ENCODE measurements at places on chromosomes 2 and 18.

DNA sequence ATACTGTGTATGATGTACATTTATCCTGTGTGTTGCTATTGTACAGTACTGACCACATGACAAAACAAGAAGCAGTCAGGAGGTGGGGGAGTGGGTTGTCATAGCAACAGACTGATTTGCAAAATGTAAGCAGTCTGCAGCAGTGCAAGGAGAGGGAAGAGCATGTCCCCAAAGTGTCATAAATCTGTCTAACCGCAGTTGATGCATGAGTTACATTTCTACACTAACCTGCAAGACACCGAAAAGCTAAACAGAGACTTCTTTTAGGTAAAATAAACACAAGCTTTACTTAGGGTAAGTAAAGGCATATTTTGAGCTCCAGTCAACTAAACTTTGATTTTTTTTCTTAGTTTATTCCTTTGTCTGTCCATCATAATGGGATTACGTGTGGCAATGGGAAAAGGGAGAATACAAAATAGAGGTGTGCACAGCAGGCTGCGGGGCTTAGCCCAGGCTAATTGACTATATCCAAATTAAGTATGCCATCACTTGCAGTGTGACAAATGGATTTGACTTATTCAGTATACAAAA, 134.5 kb downstream of the MEIS1 start:
- DNase-seq, result no peak

- DNase-seq, result no peak
Measured at GRCh38 chr2:48016225-48017019, 110.1 kb upstream of the FBXO11 start.

GRCh38 chr18:75057169-75057960, 151.6 kb downstream of the PTGR3 start:
- DNase-seq, result no peak

GRCh38 chr2:222907790-222908441, 47.1 kb downstream of the ACSL3 start:
- no peak for DNase-seq

GRCh38 chr18:33937270-33937816, 287.4 kb downstream of the NOL4 start:
- no peak for DNase-seq

DNA sequence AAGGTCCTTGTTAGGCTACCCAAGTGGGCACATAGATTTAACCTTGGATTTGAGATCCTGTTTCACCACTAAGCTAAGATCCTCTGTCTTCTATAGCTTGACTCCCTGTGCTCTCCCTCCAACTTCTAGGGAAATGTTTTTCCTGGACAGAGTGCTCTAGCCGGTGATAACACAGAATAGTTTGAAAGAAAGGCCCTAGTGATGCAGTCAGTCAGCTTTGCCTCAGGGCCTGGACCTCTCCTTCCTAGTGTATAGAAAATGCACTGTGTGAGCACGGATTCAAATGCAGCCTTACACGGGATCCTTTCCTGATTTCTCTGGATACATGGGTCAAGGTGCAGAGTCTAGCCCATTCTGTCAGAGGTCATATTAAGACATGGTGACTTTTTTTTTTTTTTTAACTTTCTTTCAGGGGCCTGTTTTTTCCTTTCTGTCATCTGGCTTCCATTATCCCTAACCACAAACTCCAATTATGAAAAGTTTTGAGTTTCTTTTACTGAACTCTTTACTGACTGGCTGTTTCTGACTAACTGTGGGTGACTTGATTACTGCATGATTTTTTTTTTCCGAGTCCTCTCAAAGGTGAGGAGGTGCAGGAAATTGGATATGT, 122.6 kb downstream of the LRP1B start:
- DNase-seq, result no peak

DNA sequence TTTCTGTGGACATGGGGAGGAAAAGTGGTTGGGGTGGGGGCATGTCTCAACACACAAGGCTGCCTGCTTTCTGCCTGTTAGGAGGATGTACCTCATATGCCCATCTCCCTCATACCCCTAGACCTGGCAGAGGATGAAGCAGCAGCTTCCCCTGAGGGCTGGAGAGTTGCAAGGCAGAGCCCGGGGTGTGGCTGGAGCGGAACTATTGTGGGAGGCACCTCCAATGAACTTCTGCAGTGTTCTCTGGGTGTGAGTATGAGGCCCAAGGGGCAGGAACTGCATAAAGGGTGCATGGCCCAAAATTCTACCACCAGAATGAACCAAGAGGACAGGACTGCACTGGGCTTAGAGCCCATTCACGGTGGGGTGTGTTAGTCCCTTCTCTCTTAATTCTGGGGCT, 296.3 kb upstream of the SIX2 start:
- DNase-seq, result no peak
